ENCODE measurements at places on chromosomes 12 and 14.

GRCh38 chr14:56794088-56794556 is 16.2 kb downstream of the OTX2 start:
- no peak for DNase-seq

GRCh38 chr14:106179761-106180160 is 653.4 kb downstream of the TMEM121 start:
- DNase-seq, result no peak

DNA sequence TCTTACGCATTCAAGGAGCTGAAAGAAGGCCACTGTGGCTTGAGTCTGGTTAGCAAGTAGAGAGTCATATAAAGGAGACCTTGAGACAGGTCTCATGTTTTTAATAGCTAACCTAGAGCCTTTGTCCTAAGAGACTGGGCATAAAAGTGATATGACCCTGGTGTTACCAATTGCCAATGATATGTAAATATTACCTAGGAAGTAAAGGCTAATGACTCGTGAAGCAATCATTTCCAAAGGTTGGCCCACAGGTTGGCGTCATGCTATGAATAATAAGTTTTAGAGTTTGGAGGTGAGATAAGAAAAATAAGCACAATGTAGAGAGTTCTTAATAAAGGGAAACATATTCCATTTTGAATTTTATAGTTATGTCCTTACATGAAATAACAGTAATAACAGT is 116.6 kb upstream of the PLEKHA5 start:
- no peak for DNase-seq

DNA sequence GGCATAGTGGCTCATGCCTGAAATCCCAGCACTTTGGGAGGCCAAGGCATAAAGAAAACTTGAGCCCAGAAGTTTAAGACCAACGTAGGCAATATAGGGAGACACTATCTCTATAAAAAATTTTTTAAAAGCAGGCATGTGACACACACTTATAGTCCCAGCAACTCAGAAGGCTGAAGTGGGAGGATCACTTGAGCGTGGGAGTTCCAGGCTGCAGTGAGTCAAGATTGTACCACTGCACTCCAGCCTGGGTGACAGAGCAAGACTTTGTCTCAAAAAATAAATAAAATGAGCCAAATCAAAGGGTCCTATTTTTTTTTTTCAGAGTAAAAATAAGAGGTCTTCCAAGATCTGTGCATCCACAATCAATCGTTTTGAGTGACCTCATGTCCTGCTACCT is 237.6 kb downstream of the SLC16A7 start:
- DNase-seq, result no peak

GRCh38 chr14:21015312-21015711 is 9.5 kb downstream of the NDRG2 start:
- no peak for DNase-seq

GRCh38 chr12:51421266-51421884 is 3.3 kb upstream of the SLC4A8 start:
- peak; percentile 80 for DNase-seq

DNA sequence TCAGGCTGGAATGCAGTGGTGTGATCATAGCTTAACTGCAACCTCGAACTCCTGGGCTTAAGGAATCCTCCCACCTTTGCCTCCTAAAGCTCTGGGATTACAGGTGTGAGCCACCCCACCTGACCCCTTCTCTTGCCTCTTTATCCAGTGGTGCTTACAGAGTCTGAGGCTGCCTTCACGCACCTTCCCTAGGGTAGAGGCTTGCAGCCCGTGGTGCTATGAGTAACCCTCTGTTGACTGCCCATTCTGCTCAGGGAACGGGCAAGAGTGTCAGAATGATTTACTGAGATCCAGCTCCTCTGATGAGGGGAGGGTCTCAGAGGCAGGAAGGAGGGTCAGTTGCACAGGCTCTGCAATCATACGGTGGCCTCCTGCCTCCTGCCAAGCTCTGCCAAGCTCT is 125.1 kb upstream of the TBX3 start:
- DNase-seq, result no peak

DNA sequence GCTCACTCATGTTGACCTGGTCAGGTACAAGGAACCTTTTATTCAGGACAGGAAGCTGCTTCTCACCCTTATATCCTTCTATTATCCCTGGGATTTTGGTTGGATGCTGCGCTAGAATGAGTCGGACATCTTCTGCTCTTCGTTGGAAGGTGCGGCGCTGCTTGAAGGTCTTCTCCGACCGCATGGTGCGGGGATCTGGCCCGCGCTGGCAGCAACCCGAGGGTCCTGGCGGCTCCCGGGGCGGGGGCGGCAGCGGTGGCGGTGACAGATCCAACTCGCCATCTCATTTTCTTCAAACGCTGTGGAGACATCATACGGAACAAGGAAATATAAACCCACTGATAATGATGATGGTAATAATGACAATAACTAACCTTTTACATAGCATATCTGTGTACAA is 126.3 kb downstream of the ATXN7L3B start:
- DNase-seq, result no peak

DNA sequence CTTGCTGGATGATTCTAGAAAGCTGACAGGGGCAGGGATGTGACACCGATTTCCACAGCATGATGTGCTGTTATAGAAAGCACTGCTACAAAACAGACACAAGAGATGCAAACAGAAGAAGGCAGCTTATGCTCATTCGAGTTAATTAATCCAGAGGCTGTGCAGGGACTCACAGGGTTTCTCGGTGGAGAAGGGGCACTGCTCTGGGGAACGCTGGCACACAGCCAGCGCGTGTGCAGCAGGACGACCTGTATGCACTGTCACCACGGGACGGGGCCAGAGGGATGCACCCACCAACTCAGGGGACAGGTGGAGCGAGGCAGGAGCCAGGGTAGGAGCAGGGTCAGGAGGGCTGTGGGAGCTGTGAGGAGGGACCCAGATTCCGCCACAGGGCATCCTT is 143.5 kb downstream of the RIMBP2 start:
- DNase-seq, result no peak

DNA sequence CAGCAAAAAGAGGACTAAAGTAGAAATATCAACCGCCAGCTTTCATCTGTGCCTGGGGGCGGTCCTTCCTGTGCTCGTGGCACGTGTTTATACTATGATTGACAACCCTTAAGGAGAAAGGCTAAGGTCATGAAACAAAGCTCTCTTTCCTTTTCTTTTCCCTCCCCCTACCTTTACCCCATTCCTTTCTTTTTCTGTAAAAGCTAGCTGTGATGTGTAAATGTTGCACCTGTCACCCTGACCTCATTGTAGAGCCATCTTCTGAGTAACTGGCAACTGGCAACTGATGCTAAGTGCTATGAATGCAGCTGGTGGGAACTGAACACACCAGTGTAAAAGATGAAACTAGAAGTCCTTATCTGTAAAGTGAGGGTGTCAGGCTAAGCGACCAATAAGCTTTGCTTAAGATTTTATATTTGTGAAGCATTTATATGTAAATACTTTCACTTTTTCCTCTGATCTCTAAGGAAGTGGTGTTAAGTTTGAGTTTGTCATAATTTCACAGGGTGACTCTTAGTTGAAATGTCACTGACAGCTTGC is 102.8 kb upstream of the BCAT1 start:
- DNase-seq, result no peak

GRCh38 chr12:85280984-85281630 is 1.1 kb downstream of the ALX1 start:
- DNase-seq, result no peak

- DNase-seq, result peak; percentile 94
Observed at GRCh38 chr12:122106843-122107242, 28.3 kb downstream of the MLXIP start.

DNA sequence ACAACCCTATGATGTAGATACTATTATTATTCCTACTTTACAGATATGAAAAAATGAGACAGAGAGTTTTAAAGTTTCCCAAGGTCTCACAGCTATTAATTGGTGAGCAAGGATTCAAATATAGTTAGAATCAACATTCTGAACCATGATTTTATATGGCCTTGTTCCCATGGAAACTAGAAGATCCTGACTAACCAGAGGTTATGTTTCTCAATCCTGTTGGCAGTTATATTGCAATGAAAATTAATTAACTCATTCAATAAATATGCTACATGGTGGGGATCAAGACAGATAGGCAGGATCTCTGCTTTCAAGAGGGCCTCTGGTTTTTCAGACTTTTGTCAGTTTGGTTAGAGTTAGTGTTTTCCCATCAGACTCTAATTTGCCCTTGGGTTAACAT is 9.3 kb upstream of the FUT8 start:
- DNase-seq, result no peak

DNA sequence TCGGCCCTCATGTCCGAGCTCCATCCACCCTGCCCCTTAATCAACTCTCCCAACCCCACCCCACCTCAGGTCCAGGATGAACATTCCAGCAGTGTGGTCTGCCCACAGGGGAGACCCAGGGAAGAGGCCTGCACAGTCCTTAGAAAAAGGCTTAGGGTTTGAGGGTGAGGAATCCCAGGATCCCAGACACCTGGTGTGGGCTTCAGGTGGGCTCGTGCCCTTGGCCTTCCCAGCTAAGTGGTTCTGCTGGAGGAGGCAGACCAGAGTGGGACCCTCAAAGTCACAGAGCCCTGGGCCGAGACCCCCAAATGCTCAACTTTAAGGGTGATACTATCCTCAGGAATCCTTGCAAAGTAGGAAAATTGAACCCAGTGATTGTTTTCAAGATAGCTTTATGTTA is 25.4 kb upstream of the PPP2R5C start:
- no peak for DNase-seq

- no peak for DNase-seq
Observed at GRCh38 chr12:12008931-12009611, 61.7 kb upstream of the BCL2L14 start.

GRCh38 chr12:25986180-25986579 is 27.7 kb downstream of the RASSF8 start:
- no peak for DNase-seq

- DNase-seq, result no peak
Observed at GRCh38 chr12:94670075-94670474, 19.7 kb upstream of the TMCC3 start.

GRCh38 chr12:5661811-5662210 is 229.9 kb downstream of the NTF3 start:
- DNase-seq, result no peak

DNA sequence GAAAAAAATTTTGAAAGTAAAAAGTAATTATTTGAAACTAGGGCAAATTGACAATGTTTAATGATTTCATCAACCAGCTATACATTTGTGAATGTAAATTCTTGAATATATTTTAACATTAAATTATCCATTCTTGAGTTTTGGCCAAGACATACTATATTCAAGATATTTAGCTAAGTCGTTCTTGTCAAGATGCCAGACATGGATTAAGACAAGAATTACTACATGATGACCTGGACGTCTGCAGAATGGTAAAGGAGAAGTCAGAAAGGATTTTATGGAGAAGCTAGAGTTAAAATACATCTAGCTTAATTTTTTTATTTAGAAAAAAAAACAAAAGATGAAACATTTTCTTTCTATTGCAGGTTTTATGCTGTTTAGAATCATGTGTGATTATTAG is 255.8 kb downstream of the TMTC2 start:
- DNase-seq, result no peak

GRCh38 chr14:86533834-86534233 is 1003.9 kb downstream of the FLRT2 start:
- DNase-seq, result no peak

GRCh38 chr12:70605976-70606375 is 31.3 kb downstream of the PTPRB start:
- no peak for DNase-seq

DNA sequence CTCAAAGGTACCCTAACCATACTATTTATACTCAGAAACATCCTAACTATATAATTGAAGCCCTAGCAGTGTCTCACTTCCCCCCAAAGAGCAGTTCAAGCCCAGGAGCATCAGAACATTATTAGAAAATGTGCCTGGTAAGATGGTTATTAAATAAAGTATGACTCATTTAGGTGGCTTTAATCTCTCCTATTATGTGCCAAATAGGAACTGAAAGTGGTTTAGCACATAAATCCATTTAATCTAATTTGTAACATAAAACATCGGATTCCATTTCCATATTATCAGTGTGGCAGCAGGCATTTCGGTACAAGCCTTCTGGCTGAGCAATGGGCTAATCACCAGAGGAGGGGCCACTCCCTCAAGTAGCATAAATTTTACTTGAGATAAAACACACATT is 395.2 kb upstream of the TMTC1 start:
- no peak for DNase-seq

DNA sequence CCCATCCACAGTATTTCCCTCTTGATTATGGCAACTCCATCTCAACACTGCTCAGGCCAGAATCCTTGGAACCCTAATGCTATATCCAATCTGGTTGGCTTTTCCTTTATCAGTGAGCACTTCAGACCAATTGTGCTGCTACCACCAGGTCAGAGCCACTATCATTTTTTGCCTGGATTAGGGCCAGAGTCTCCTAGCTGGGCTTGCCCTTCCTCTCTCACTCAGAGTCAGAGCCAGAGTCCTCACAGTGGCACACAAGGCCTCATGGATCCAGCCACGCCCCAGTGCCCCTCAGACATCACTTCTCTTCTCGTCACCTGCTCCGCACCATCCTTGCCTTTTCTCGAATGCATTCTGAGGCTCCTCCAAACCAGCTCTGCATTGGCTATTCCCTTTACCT is 211.1 kb downstream of the ANO6 start:
- DNase-seq, result no peak

- DNase-seq, result no peak
Observed at GRCh38 chr12:104534162-104534856, 77.6 kb downstream of the CHST11 start.

DNA sequence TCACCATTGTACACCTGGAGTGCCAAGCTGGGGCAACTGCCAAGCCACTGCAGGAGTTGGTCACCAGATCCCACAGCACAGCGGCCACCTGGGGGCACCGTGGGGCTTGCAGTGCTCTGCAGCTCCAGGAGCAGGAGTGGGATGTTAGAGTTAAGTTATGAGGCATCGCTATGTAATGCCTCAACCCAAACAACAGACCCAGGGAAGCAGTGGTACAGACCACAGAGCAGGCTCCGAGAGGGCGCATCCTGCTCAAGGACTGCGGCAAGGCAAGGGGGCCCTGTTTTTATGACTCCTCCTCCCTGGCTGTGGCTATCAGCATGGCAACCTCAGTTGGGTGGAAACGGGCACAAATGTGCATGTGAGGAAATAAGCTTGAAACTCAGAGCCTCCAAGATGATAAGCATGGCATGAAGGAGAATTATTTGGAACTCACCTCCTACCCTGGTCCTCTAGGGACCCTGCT is 63.1 kb downstream of the ARL6IP4 start:
- DNase-seq, result peak; percentile 49

DNA sequence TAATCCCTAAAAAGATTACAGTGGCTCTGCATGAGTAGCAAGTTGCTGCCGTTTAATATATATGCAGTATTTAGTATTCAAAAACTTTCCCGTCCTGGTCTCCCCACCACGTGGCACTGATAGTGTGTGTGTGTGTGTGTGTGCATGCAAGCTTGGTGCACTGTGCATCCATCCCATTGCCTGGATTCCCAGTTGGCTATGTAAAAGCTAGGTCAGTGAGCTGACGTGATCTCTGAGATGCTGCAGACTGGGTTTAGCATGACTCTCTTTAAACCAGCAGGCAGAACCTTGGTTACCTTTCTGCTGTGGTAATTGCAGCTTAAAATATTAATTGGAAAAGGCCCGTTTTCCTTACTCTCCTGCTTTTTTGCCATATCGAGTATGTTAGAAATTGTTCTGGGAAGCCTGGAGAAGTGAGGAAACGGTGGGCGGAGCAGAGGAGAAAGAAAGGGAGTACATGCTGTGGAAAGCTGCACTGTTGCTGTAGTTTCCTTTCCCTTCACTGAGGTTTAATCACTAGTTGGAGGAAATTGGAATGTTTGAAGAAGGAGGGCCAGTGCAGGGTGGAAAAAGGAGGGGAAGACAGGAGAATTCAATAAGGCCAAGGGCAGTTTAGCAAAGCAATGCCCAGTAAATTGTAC is 4.0 kb upstream of the CNTN1 start:
- DNase-seq, result no peak
